Esophagus squamous epithelium (tissue), 5 donors: ENCODE measurements at places on chromosomes 5 and 9.

DNA sequence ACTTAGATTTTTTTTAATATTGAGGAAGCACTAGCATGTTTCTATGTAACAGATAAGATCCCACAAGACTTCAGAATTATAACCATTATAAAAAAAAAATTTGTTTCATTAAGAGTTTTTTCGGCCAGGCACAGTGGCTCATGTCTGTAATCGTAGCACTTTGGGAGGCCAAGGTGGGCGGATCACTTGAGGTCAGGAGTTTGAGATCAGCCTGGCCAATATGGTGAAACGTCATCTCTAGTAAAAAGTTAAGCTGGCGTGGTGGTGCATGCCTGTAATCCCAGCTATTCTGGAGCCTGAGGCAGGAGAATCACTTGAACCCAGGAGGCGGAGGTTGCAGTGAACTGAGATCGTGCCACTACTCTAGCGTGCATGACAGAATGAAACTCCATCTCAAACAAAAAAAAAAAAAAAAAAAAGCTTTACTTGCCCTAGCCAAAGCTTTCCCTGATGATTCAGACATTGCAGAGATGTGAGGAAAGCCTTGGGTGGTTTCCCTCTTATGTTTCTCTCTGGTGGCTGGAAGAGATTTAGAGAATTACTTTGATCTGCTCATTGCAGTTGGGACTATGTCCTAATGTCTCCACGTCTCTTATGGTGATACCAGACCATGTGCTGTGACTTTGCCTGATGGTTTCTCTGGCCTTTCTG lies 65.4 kb downstream of the EGFLAM start:
- DNase-seq = no peak

DNA sequence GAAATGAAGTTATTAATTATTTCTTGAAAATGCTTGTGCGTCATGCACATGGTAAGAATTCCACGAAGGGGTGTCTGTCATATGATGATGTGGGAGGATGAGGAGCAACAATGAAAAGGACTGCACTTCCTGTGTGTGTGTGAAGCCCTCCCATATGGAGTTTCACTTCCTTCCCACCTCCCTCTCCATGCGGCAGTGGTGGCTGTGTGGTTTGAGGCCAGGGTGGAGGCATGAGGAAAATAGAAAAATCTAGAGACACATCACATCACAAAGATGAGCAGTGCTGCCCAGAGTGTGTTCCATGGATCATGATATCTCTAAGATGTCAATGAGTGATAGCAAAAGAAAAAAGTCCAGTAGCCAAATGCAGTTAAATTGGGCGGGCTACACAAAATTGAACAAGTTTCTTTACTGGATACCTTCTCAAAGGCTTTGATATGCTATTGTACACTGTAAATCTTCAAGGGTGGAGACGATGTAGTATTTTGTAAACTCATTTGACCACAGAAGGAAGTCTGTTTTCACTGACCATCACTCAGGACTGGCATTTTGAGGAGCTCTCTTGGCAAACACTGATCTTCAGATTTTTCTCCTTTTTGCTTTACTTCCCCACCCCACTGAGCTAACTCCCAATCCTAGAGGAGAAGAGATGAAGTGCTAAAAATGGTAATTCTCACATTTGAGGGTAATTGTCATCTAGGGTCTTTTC lies 55.7 kb upstream of the EQTN start:
- no peak for DNase-seq

- no peak for DNase-seq
Measured at GRCh38 chr5:129069292-129069691, 25.3 kb upstream of the ISOC1 start.

- no peak for DNase-seq
Measured at GRCh38 chr5:56737002-56737621, 78.2 kb upstream of the MAP3K1 start.
